Sigmoid colon (tissue), 7 donors: ENCODE measurements at places on chromosomes 3 and 15. TPM values are rescaled to one million over a fixed set of nuclear protein-coding genes. Genes with fewer than 3 reads are reported as not detected.

The GTPBP8 gene
- total RNA-seq = 20.4 TPM

The SLC15A2 gene
- total RNA-seq = 0.82 TPM

The SEMA3F gene
- 7.5 TPM for total RNA-seq

The ISLR gene
- 144 TPM for total RNA-seq

The CGGBP1 gene
- total RNA-seq = 71.4 TPM

The RTF1 gene
- 30.5 TPM for total RNA-seq

The POPDC2 gene
- 86.6 TPM for total RNA-seq

DNA sequence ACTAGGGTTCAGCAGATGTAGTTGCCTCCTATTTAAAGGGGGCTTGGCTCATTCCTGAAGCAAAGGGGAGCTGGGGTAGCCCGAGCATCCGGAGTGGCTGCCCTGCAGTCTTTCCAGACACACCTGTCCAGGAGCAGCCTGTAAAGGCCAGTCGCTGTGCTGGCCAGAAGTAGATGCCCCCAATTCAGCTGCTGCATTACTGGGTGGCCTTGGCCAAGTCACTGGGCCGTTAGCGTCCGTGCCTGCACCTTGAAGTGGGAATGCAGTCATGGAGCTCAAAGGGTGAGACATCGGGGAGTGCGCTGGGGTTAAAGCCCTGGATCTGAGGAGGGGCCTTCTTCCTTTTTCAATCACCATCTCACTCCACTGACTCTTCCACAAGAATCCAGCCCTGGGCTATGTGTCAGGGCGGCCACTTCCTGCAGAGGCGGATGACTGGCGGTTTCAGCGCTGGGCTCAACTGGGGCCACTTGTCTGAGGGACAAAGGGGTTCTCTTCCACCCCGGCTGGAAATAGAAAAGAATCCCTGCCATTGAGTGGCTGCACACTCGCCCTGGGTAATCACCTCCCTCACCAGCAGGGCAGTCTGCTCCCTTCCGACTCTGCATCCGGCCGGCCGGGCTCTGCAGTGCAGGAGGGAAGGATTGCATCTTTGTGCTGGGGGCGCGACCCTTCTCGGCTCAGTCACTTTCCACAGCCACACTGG lies 11.8 kb downstream of the ALDH1A3 start:
- no peaks in the 10 kb centered on the region for H3K36me3 ChIP-seq
- peak overlapping the region; percentile 17 for H3K27ac ChIP-seq
- no peak overlapping the region for H3K4me3 ChIP-seq
- DNase-seq = peak; percentile 58

DNA sequence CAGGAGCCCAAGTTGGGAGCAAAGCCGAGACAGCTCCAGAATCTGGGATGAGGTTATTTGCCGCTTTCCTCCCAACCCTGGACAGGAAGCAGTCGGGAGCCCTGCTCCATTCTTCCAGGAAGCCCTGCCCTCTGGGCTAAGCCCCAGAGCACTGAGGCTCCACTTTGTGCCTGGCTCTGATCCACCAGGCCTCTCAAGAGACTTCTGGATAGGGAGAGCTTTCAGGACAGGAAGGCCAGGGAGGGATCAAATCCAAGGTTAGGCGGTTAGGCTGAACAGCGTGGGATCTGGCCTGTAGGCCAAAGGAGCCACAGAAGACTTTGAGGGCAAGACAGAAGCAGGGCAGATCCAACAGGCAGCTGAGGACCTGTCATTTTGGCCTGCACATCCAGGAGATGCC lies 835 bp downstream of the STOML1 start:
- H3K4me3 ChIP-seq = peak overlapping the region; percentile 73
- no peaks in the 10 kb centered on the region for H3K4me1 ChIP-seq
- no peaks in the 10 kb centered on the region for H3K27me3 ChIP-seq
- DNase-seq = peak; percentile 91
- peak overlapping the region; percentile 88 for H3K27ac ChIP-seq

GRCh38 chr3:21390136-21390535 lies 360.9 kb downstream of the ZNF385D start:
- no peak overlapping the region for H3K4me3 ChIP-seq
- peak overlapping the region; percentile 49 for H3K27ac ChIP-seq
- no peaks in the 10 kb centered on the region for H3K4me1 ChIP-seq
- no peaks in the 10 kb centered on the region for H3K36me3 ChIP-seq
- DNase-seq = no peak

GRCh38 chr3:126959921-126960603 lies 22.9 kb upstream of the PLXNA1 start:
- no peaks in the 10 kb centered on the region for H3K36me3 ChIP-seq
- DNase-seq = peak; percentile 52
- no peaks in the 10 kb centered on the region for H3K27me3 ChIP-seq
- peaks cover 3% of the 10 kb centered on the region for H3K4me1 ChIP-seq
- no peak overlapping the region for H3K4me3 ChIP-seq
- no peak overlapping the region for H3K27ac ChIP-seq

GRCh38 chr3:196227629-196228493 lies 11.5 kb downstream of the SLC51A start:
- no peaks in the 10 kb centered on the region for H3K4me1 ChIP-seq
- peak; percentile 42 for DNase-seq
- H3K27ac ChIP-seq = no peak overlapping the region
- H3K36me3 ChIP-seq = no peaks in the 10 kb centered on the region
- no peak overlapping the region for H3K4me3 ChIP-seq

- H3K27me3 ChIP-seq = peaks cover 4% of the 10 kb centered on the region
- no peak overlapping the region for H3K4me3 ChIP-seq
- H3K27ac ChIP-seq = no peak overlapping the region
- no peak for DNase-seq
- H3K4me1 ChIP-seq = no peaks in the 10 kb centered on the region
Measured at GRCh38 chr15:89007989-89008388, 80.3 kb upstream of the ABHD2 start.

DNA sequence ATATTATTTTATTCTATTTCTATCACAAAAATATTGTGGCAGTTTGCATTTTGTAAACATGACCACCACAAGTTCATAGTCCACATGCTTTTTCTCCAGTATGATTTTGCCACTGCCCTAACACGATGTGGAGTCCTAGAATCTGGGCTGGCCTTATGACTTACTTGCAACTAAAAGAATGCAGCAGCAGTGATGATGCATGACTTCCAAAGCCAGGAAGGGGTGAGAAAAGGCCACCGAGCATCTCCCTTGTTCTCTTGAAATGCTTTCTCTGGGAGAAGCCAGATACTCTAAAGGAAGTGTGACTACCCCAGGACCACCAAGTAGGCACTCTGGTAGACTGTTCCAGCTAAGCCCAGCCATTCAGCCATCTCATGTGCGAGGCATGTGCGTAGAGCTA lies 191.6 kb upstream of the MRPL3 start:
- no peaks in the 10 kb centered on the region for H3K36me3 ChIP-seq
- no peaks in the 10 kb centered on the region for H3K4me1 ChIP-seq
- no peak overlapping the region for H3K4me3 ChIP-seq

GRCh38 chr3:30684356-30684755 lies 78.0 kb downstream of the TGFBR2 start:
- H3K4me1 ChIP-seq = peaks cover 98% of the 10 kb centered on the region
- DNase-seq = no peak
- peaks cover 22% of the 10 kb centered on the region for H3K36me3 ChIP-seq
- no peaks in the 10 kb centered on the region for H3K27me3 ChIP-seq

GRCh38 chr3:76912841-76913383 lies 127.0 kb upstream of the ROBO2 start:
- H3K4me3 ChIP-seq = no peak overlapping the region
- DNase-seq = no peak
- no peaks in the 10 kb centered on the region for H3K36me3 ChIP-seq
- H3K27ac ChIP-seq = no peak overlapping the region
- H3K4me1 ChIP-seq = no peaks in the 10 kb centered on the region
- H3K27me3 ChIP-seq = no peaks in the 10 kb centered on the region

DNA sequence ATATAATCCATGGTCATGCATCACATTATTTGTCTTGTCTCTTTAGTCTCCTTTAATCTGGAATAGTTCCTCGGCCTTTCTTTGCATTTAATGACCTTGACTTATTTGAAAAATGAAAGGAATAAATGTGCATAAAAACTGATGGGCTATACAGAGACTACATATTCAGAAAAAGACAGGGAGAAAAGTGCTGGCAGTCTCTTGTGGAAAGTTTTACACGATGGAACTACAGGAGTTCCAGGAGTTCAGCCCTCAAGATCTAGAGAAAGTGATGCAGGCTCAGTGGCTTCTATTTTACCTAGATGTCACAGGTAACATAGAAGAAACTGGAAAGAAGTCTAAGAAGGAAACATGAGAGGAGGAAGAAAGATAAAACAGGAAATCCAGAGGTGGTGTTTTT lies 7.6 kb upstream of the ABTB1 start:
- H3K27me3 ChIP-seq = no peaks in the 10 kb centered on the region
- no peaks in the 10 kb centered on the region for H3K36me3 ChIP-seq
- no peak for DNase-seq
- H3K4me1 ChIP-seq = no peaks in the 10 kb centered on the region
- no peak overlapping the region for H3K4me3 ChIP-seq

DNA sequence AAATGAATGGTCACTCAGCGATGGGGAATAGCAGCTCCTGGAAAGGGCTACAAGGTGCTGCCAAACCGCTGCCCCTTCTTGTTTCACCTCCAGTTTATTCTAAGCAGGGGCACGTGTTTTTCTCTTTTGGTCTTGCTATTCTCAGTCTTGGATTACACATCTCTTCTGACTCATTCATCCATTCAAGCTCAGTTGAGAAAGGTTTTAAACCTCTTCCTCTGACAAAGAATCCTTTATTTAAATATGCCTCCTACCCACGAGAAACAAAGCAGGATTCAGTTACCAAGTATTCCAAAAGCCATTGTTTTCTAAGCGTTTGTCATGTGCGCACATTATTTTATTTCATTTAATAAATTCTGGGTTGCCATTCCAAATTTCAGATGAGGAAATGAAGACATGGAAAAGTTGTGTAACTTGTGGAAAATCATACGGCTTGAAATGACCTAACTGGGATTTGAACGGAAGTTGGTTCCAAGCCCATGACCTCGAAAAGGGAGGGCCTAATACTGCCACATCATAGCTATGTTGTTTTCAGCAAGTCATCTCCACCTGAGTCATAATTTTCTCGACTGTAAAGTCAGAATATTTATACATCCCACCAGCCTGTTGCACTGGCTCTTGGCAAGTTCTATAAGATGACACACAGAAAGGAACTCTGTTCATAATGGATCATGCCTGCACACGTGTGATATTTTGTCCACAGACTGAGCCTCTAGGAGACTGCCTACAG lies 292.0 kb upstream of the SLCO3A1 start:
- H3K27me3 ChIP-seq = no peaks in the 10 kb centered on the region
- H3K27ac ChIP-seq = peak overlapping the region; percentile 65
- peaks cover 3% of the 10 kb centered on the region for H3K4me1 ChIP-seq
- H3K4me3 ChIP-seq = no peak overlapping the region
- peak; percentile 67 for DNase-seq

DNA sequence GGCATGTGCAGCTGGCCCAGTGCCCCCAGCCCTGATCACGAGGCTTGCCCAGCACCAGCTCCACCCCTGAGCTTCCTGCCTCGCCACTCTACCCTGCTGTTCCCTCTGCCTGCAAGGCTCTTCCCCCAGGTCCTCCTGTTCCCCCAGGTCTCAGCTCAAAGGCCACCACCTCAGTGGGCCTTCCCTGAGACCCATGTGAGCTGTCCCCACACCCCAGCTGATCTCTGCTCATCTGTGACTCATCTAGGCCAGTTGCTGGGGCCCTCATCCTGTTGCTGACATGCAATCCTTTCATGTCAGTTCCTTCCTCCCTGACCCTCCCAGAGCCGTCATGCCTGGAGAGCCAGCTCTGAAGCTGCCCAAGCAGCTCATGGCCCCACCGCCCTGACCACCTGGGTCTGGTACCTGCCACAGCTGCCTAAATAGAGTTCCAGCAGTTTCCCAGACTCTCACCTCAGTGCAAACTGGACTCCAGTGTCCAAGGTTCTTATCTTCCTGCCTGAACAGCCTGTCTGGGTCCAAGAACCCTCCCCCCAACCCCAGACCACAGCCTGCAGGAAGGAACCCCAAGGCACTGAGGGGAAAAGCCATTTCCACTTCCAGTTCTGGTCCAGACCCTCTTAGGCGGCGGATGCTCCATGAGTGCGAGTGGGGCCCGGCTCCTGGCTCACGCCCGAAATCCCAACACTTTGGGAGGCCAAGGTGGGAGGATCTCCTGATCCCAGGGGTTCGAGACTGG lies 116.6 kb upstream of the IQSEC1 start:
- H3K4me1 ChIP-seq = no peaks in the 10 kb centered on the region
- DNase-seq = peak; percentile 54
- H3K4me3 ChIP-seq = no peak overlapping the region
- H3K27me3 ChIP-seq = no peaks in the 10 kb centered on the region
